ENCODE measurements at places on chromosomes 11 and 22.

- no peak overlapping the region for H3K27ac ChIP-seq
- H3K4me1 ChIP-seq, result no peaks in the 10 kb centered on the region
- no peaks in the 10 kb centered on the region for H3K36me3 ChIP-seq
These were observed 14.2 kb downstream of the MRGPRG start for GRCh38 chr11:3204141-3205015.

- no peak overlapping the region for H3K27ac ChIP-seq
- no peak overlapping the region for H3K4me3 ChIP-seq
- peaks cover under 1% of the 10 kb centered on the region for H3K4me1 ChIP-seq
- no peaks in the 10 kb centered on the region for H3K36me3 ChIP-seq
- no peaks in the 10 kb centered on the region for H3K27me3 ChIP-seq
- DNase-seq, result no peak
These were observed 23.8 kb upstream of the TP53I11 start for GRCh38 chr11:44974402-44975000.

DNA sequence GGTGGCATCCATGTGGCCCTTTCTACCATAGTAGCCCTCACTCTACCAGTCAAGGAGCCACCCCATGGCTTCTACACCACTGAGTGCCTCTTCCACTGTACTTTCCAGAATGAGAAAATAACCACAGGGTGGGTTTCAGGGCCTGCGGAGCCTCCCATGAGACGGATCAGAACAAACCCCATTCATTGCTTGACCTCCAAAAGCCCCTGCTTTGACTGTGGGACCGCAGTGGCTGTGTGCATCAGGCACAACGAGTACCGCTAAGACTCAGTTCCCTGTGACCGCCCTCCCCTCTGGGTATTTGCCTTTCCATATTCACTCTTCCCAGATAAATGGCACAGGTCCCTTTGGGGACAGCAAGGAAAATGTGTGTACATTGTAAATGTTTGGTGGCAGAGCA is 11.5 kb upstream of the MRGPRF start:
- no peaks in the 10 kb centered on the region for H3K4me1 ChIP-seq
- H3K27ac ChIP-seq, result no peak overlapping the region
- H3K27me3 ChIP-seq, result peaks cover 5% of the 10 kb centered on the region
- no peak for DNase-seq
- no peak overlapping the region for H3K4me3 ChIP-seq

DNA sequence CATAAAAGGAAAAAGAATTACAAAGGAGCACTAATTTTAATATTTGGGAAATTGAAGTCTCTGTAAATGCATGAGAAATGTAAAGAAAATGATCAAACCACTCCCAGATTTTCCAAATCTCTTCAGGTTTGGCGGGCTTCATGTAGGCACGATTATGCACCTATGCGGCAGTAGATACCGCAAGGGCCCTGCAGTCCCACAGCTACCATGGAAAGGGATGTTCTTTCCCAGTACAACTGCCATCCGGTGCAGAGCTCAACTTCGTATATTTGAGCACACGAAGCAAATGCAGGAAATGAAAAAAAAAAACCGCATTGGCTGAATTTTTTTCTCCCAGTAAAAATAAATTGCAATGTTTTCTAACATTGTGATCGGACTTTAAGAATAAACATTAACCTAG is 1.4 kb downstream of the SLC17A6 start:
- H3K4me1 ChIP-seq, result peaks cover 4% of the 10 kb centered on the region
- no peak overlapping the region for H3K27ac ChIP-seq
- DNase-seq, result no peak
- peaks cover 53% of the 10 kb centered on the region for H3K27me3 ChIP-seq
- no peaks in the 10 kb centered on the region for H3K36me3 ChIP-seq
- no peak overlapping the region for H3K4me3 ChIP-seq

GRCh38 chr11:34499719-34500500 is 13.7 kb downstream of the ELF5 start:
- H3K36me3 ChIP-seq, result no peaks in the 10 kb centered on the region
- H3K27ac ChIP-seq, result no peak overlapping the region
- no peak overlapping the region for H3K4me3 ChIP-seq
- no peaks in the 10 kb centered on the region for H3K4me1 ChIP-seq
- no peak for DNase-seq

- H3K36me3 ChIP-seq, result peaks cover 29% of the 10 kb centered on the region
- H3K27ac ChIP-seq, result peak overlapping the region; percentile 33
These were observed 51.6 kb downstream of the ST14 start for GRCh38 chr11:130211144-130211543.

DNA sequence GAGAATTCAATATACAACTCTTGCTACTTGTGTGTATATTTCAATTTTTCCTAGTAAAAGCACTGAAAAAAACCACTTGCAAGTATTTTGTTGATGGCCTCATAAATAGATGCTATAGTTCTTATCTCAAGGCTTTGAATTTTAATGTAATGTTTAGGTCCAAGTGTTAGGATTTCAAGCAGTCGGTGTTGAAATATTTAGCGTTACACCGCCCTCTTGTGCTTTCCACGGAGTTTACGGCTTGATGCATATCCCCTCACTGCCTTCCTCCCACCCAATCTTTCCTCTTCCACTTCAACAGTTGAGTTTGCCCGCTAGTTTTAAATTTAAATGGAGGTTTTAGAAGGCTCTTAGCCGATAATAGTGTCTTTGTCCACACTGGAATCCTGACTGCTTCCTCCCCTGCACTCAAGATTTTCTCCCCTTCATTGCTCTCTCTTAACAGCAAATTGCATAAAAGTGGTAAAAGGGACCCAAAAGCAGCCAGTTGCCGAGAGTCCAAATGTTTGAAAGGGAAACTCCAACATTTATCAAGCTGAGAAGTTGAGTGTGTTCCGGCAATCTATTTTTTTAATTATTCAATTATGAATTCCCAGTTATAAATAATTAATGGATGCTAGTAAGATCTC is 25.9 kb upstream of the HTATIP2 start:
- DNase-seq, result no peak
- H3K4me3 ChIP-seq, result no peak overlapping the region
- H3K4me1 ChIP-seq, result no peaks in the 10 kb centered on the region

GRCh38 chr11:66915046-66915832 is 42.9 kb downstream of the PC start:
- peaks cover 2% of the 10 kb centered on the region for H3K27me3 ChIP-seq
- H3K4me1 ChIP-seq, result no peaks in the 10 kb centered on the region
- no peak overlapping the region for H3K27ac ChIP-seq
- DNase-seq, result no peak

DNA sequence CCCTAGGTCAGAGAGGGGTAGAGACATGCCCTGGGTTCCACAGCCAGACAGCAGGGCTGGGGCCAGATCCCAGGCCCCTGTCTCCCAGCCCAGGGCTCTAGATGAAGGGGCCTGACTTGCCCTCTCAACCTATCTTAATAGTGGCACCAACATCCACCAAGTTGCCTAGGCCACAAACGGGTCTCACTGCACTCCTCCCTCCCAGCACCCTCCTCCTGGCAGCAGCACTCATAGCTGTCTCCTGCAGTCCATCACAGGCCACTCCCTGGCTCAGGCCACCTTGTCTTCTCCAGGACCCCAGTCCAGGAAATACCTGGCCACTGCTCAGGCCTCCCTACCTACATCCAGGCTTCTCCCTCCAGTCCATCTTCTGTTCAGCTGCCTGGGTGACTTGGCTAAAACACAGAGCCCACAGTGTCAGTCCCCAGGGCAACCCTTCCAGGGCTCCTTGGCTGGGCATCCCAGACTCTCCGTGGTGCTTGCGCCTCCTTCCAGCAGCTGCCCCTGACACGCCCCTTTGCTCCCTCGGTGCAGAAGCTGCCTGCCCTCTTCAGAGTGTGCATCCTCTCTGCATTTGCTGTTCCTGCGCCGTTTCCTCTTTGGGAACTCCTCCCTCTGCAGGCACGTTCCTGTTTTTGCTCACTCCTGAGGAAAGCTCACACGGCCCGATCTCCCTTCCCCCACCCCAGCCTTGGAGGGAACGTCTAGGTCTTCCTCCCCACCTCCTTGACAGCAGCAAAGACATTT is 40.5 kb downstream of the LRRC32 start:
- H3K4me1 ChIP-seq, result peaks cover 77% of the 10 kb centered on the region
- H3K27me3 ChIP-seq, result peaks cover 6% of the 10 kb centered on the region
- H3K36me3 ChIP-seq, result no peaks in the 10 kb centered on the region
- H3K4me3 ChIP-seq, result peak overlapping the region; percentile 68
- peak; percentile 54 for DNase-seq

DNA sequence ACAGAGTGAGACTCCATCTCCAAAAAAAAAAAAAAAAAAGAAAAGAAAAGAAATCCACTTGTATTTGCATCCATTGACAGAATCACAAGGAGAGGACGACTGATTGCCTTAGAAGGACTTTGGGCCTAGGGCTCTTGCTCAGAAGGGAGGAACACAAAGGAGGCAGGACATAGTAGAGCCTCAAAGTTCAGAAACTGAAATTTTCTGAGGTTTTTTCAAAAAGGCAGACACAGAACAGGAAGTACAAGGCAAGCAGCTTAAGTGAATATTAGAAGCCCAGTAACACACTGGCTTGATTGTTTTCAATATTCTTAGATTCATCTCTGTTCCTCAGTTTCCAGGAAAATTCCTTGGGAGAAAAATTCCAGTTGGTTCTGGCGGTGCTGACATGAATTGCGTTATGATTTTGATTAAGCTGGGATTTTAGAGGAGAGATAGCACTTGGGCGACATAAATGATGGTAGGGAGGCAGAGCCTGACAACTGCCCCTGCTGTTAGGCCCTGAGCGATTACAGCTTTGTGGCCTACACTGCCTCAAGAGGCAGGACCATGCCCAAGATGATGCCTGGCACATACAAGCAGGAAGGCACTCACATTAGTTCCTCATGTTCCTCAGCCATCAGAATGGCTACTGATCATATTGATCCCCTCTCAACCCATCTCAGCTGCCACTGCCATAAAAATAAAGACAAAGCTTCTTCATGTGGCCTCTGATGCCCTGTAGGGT is 15.3 kb downstream of the CLPB start:
- peaks cover 7% of the 10 kb centered on the region for H3K36me3 ChIP-seq
- no peak for DNase-seq
- peaks cover 7% of the 10 kb centered on the region for H3K4me1 ChIP-seq
- no peaks in the 10 kb centered on the region for H3K27me3 ChIP-seq
- H3K4me3 ChIP-seq, result no peak overlapping the region
